Activated CD8-positive, alpha-beta memory T cell treated with anti-CD3 and anti-CD28 coated beads for 1 hour (primary cell): ENCODE measurements at places on chromosomes 5 and 9.

GRCh38 chr5:135718151-135718550 is 116.3 kb upstream of the SLC25A48 start:
- no peak for DNase-seq

DNA sequence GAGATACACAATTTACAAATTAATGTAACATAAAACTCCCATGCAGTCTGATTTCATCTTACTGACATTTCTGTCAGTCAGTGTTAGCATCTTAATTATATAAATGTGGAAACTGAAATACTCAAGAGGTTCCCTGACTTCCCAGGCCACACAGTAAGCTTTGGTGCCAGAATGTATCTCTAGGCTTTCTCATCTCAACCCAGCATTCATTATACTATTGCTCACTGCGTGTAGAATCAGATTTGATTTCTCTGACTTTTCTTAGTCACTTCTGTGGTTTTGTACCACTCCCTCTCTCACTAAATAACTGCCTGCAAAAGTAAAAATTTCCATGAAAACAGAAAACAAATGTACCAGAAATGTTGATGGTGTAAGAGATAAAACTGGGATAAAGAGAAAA is 31.7 kb upstream of the CDKN2B start:
- DNase-seq, result no peak

GRCh38 chr9:110148891-110149290 is 59.1 kb downstream of the C9orf152 start:
- no peak for DNase-seq

- no peak for DNase-seq
Measured at GRCh38 chr5:148107608-148108007, 43.8 kb downstream of the SPINK5 start.

- DNase-seq, result no peak
Measured at GRCh38 chr5:174606646-174607045, 117.7 kb upstream of the MSX2 start.

DNA sequence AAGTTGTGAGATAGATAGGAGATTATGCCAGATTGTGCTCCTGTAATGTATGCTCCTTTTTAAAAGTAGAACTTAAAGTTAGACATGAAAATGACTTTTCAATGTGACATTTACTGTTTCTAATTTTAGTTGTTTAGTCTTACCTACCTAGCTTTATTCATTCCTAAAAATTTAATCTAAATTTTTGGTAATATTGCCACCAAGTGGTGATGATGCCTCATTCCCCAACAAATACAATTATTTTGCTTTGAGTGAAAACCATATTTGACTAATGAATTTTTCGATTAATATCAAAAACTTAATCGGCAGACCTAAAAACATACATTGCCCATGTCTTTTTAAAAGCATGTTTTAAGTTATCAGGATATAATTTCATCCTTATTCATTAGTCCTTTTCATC is 25.6 kb downstream of the PPWD1 start:
- DNase-seq, result no peak

GRCh38 chr5:54573812-54574489 is 56.4 kb downstream of the SNX18 start:
- no peak for DNase-seq

GRCh38 chr9:7844242-7844641 is 44.7 kb upstream of the DMAC1 start:
- DNase-seq, result no peak

GRCh38 chr5:67092535-67092934 is 104.1 kb downstream of the CD180 start:
- no peak for DNase-seq

DNA sequence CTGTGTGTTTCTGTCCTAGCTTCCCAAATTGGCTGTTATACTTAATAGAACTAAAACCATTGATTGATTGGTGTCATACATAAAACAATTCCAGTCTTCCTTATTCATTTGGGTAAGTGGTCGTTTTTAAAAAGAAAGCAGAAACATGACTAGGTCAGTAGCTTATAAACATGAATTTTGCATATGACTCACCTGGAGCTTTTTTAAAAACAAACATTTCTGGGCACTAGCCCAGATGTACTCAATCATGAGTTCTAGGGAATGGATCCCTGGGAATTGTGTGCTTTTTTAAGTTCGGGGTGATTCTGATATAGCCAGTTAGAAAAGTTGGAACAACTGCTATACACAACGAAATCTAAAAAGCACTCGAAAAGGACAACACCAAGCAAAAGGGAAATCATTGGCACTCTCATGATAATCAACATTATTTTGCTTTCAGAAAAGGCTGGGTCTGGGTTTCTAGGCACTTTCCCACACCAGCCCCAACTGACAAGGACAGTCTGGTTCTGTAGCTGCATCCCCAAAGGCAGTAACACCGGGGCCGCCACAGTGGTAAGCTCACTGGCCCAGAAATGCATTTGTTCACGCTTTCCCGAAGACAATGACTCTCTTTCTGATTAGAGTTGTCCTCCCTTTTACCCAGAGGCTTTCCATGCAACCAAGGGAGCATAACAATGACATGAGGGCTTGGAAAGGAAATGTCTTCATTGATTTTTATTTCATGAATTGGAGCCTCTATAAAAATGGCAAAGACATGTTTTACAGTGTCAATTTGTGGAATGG is 664.9 kb upstream of the WWC1 start:
- DNase-seq, result no peak

GRCh38 chr9:70043285-70043684 is 363 bp upstream of the MAMDC2 start:
- DNase-seq, result no peak

GRCh38 chr9:124198331-124198730 is 59.4 kb upstream of the NEK6 start:
- DNase-seq, result no peak

DNA sequence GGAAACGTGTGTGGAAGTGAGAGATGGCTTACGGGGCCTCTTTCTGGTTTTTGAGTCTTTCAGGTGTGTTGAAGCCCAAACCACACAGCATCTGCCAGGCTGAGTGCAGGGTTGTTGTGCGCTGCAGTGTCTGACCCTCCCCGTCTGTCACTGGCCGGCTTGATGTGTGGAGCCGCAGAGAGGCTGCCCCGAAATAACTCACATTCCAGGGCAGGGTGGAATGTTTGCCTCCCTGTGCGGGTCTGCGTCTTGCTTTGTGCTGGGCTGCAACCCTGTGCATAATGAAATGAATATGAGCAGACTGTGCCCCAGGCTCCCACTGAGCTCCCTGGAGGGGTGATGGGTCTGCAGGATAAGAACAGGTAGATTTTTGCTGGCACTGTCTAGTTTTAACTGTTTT is 9.9 kb upstream of the PLEKHG4B start:
- DNase-seq, result no peak

- DNase-seq, result no peak
Measured at GRCh38 chr5:39696672-39697398, 272.1 kb upstream of the DAB2 start.

DNA sequence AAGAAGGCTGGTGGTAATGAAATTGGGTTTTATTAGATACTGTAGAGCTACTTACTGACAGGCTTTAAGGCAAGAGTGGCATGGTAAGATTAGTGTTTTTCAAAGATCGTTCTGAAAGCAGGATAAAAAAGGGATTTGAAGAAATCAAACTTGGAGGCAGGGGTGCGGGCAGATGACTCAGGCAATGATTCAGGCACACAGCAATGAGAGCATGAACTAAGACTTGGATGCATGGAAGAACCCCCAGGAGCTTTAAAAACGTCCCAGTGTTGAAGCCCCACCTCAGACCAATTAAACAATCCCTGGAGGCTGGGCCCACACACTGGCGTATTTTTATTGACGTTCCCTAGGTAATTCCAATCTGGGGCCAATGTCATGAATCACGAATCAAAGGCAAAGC is 102.5 kb downstream of the SREK1 start:
- DNase-seq, result no peak

DNA sequence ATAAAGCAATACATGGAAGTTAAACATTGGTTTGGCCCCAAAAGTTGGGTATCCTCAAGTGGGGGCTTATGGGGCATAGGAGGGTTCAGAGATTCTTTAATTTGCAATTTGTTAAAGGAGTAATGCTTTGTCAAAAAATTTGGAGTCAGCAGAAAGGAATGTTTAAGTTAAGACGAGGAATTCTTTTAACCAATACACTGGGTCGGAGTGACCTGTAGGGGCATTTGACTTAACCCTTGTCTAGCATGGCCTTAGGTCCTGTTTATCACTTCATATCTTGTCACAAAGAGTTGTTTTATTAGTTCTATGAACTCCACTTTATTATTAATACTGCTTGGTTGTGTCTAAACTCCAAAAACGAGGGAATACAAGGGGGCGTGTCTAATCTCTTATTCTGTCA is 656.1 kb upstream of the RORB start:
- no peak for DNase-seq

DNA sequence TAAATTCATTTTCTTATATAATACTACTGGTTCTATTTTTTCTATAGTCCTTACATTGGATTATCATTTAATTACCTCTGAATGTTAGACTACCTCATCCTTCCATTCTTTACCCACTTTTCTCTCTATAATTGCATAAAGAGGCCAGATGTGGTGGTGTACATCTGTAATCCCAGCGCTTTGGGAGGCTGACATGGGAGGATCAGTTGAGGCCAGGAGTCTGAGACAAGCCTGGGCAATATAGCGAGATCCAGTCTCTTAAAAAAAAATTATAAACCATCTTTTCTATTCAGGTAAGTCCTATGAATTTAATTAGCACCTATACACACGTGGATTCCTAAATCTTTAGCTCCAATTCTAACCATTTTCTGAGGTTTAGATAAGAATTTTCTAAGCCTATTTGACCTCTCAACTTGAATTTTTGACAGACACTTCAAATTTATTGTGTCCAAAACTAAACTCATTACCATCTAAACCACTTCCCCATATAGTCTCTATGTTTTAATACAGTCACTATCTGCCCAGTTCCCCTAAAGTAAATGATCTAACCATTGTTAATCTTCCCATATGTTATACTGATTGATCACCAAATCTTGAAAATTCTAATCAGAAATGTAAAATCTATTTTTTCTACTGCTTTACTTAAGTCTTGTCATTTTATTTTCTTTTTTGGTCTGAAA is 33.0 kb upstream of the CHD1 start:
- no peak for DNase-seq

- no peak for DNase-seq
Measured at GRCh38 chr5:61966997-61967396, 339.0 kb upstream of the KIF2A start.

DNA sequence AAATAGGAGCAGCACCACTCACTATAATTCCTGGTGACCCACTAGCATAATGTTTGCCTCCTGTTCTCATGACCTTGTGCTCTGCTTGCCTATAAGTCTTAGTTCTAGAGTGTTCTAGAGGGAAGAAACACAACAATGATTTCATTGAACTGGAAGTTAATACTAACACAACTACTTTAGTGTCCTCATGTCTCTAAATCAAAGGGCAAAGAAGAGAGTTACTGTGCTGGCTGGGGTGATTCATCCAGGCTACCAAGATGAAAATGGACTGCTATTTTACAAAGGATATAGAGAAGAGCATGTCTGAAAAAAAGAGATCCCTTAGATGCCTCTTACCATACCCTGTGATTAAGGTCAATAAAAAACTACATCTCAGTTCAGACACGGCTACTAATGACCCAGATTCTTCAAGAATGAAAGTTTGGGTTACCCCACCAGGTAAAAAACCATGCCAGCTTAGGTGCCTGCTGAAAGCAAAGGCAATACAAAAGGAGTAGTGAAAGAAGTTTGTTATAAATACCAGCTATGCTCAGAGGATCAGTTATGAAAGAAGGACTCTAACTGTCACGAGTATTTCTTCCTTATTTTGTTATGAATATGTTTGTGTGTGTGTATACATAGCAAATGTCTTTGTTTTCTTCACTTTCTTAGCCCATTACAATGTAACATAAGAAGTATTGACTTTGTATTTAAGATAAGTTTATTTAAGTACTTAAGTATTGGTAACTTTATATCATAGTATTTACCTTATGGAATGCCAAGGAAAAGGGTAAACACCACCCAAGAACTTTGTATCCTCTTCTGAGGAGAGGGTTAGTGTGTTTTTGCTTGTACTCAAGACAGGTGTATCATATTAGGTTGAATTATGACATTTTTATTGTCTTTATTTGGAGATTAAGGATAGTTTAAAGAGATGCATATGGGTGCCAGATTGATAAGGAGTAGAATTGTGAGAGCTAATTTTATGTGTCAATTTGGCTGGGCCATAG is 314.1 kb upstream of the PTGER4 start:
- DNase-seq, result no peak

DNA sequence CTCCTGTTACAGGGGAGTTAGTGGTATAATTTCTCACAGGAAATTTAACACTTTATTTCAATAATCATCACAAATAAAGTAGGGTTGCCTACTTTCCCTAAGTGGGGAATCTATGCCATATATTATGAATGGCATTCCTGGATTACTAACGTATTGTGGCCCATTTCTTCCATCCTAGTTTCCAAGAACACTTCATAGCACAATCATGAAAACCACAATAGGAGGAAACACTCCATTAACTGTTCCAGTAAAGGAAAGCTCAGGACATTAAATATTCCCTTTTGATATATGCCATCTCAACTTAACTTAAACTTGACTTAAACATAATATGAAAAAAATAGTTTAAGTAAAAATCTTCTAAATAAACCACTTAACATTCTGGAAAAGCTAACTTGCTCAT is 2.1 kb downstream of the CPLANE1 start:
- no peak for DNase-seq

DNA sequence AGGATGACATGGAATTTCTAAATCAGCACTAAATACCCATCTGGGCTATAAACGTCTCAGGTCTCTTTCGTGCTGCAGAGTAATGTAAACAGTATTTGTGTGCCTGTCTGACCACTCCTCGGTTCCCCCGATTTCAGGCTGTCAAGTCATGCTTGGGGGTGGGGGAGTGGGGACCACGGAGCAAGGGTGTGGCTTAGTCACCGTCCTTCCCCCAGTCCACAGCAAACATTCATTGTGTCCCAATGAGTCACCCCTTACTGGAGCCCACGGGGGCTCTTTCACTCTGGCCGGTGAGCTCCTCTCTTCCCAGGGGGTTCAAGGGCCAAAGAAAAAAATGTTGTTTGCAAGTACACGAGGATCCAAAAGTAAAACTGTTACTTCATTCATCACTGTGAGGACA is 72.4 kb upstream of the ICE1 start:
- no peak for DNase-seq
